ENCODE measurements at places on chromosomes 12 and 14.
A peak's percentile ranks its signal among the peaks of the same experiment; 100 is the strongest.

DNA sequence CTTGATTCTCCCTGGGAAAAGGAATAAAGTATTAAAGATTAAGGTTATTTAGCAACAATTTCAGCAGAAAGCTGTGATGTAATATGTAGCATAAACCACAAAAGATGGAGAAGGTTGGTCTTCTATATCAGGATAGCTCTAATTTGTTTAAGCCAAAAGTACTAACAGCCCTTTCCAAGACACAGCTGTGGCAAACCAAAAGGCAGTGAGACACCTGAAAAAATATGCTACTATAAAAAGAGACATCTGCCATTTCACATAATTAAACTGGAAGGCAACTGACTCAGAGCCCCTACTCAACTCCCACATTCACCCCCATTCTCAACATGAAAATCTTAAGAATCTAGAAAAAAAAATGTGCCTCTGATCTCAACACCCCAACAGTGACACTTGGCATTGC lies 390.2 kb upstream of the PRICKLE1 start:
- no peak for DNase-seq

GRCh38 chr14:75268633-75269550 lies 9.7 kb upstream of the FOS start:
- no peak for DNase-seq

- DNase-seq = no peak
Measured at GRCh38 chr14:73266317-73266716, 29.0 kb downstream of the PAPLN start.

DNA sequence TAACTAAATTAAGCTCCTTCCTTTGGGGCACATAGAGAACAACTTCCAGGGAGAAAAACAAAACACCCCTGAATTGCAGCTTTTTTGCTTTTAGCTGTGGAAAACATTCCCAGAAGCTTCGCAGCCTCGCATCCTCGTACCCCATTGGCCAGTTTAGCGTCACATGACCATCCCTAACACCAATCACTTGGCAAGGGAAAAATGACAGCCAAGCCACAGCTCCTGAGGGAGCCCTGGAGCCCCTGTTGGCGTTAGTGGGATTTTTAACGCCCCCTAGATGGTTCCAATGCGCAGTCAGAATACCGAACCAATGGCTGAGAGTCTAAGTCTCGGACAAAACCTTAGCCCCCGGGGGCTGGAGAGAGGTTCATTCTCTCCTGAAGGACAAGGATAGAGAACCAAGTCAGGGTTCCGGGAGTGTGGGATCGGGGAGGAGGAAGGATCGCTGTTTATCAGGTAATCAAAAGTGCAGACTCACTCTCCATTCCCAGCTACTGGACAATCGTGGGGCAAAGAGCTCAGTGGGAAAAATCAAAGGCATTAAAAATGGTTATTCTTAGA lies 135.6 kb upstream of the HIF1A start:
- DNase-seq = peak; percentile 98

- peak; percentile 62 for DNase-seq
Measured at GRCh38 chr14:103546652-103547454, 15.6 kb downstream of the BAG5 start.

DNA sequence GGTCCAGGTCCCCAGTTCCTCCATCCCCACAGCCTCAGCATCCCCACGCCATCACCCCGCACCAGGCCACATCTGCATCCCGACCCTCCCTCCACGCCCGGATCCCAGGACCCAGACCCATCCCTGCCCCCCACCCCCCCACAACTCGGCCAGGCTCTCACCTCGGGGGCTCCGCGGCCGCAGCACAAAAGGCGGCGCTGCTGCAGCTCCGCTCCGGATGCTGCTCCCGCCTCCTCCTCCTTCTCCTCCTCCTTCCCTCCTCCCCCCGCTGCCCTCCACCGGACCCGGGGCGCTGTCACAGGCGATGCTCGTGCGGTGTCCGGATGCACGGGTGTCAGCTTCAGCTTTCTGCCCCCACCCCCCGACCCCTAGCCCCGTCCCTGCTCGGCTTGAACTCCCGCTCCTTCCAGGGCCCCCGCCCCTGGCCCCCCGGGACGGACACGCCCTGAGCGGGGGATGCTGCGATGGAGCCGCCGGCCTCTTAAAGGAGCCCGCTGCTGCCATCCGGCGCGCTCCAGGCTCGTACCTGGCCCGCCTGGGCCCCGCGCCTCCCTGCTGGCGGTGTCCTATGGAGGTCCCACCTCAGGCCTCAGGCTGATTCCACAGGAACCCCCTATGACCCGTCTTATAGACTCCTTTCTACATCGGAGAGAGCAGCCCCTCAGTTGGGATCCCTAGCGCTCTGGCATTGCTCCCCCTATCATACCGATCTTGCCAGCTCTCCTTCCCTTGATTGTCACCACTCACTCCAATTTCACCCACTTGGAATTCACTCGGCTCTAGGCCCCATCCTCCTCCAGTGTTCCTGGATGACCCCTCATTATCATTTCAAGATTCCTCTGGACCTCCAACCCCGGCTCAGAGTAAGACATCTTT lies at the start of gene MAP3K12:
Gene MAP3K12 (minus strand): TSS at position 193 of the 876 bp plus-strand sequence. CDS start 12,067 bp downstream, outside the sequence.
- peak; percentile 72 for DNase-seq

GRCh38 chr14:97866195-97866594 lies 1069.0 kb downstream of the VRK1 start:
- DNase-seq = no peak

DNA sequence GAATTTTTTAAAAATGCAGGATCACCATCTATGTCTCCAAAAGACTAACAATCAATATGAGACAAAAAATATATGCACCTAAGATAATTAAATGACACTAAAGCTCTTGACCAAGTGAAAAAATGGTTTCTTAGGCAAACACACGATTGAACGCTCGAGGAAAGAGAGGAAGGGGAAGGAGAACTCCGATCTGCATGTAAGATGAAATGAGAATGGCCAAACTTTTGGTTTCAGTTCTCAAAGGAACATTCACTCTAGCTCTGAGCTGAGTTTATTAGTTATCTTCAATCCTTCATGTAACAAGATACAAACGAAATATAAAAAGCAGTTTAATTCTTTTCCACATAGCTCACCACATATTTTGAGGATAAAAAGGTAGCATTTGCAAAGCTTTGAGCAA lies 2.8 kb downstream of the DYRK4 start:
- no peak for DNase-seq

DNA sequence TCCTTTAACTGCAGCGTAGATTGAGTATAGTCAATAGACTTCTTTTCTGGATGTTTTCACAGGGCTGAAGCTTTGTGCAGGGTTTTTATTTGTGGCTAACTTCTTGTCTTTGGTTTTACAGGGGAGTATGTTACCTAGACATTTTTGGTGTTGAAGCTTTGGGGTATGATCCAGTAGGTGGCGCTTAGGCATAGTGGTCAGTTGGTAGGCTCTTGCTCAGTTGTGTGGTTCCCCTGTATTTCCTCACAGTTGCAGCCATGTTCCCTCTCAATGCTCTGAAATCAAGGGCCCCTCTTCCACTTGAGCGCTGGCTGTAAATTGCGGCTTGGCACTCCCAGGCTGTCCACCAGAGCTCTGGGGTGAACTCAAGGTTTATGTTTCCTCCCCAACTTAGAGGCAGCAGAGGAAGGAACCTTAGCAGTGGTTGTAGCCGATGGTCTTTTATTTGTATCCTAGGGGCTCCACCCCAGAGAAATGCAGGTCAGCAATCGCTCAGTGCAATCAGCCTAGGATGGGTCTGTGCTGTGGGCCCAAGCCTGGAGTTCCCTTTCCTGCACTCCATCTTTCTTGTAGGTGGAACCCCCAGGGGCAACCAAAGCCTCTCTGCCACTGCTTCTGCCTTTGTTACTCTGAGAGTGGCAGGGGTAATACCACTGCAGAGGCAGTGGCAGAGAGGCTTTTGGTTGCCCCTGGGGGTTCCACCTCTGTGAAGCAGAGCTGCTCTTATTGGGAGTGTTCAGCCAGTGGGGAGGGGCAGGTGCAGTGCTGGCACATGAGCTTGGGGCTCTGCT lies 55.1 kb downstream of the CMAS start:
- DNase-seq = no peak

DNA sequence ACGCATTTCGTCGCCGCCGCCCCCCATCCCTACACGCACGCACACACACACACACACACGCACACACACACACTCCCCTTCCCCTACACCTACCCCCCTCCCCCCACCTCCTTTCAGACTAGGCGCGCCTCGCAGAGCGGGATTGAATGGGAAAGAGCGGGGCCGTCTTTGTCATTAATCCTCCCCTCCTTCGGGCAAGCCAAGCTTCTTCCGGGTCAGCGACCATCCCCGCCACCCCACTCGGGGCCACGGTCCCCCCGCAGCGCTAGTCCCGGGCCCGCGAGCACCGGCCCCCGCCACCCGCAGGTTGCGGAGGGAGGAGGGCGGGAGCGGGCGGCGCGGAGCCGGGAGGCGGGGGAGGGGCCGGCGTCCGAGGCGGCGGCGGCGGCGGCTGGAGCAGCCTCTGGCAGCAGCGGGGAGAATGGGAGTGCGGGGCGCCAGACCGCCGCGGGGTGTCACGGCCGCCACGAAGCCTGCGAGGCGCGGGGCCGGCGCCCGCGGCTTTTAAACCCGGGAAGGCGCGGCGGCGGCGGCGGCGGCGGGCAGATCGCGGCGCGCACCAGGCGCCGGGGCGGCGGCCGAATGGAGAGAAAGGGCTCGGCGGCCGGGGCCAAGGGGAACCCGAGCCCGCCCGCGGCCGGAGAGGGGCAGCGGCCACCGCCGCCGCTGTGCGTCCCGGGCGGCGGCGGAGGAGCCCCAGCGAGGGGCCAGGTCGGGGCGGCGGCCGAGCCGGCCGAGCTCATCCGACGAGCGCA lies at the start of gene TTC9:
Gene TTC9 (plus strand): TSS at position 369 of the 755 bp plus-strand sequence. CDS start 214 bp downstream, at position 583.
- peak; percentile 52 for DNase-seq

DNA sequence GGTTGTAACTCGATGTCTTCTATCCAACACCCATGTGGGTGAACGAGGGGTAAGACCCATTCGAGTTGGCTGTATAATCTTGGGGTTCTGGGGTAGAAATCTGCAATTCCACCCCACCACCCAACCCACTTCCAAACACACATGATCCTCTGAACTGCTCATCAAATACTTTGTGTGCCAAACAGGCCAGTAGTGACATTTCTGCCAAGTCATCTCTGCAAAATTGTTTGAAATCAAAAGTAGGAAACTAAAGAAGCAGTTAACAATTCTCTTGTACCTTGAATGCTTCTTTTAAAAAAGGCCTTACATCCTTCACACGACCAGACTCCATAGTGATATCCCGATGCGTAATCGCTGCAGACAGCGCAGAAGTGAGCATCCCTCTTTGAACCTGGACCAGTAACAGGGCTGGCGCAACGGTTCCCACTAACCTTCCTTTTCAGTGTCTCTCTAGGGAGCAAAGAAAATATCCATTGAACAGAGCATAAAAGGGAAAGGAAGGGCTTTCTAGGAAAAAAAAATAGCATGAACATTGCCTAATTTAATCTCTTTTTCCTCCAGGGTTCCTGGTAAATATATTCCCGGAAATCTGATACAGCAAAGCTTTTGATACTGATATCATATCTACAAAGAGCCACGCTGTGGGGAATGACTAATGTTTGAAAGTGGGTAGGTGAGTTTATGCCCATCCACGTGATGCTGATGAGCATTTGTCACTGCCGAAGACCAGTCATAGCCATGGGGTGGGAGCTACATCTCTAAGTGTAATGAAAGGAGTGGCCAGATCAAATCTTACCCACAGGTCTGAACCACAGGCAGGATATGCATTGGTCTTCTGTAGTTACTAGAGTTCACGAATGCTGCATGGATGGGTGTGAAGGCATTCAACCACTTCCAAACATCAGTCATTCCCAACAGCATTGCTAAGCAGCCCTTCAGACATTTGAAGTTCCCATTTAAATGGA lies 14.2 kb downstream of the ESR2 start:
- peak; percentile 17 for DNase-seq

DNA sequence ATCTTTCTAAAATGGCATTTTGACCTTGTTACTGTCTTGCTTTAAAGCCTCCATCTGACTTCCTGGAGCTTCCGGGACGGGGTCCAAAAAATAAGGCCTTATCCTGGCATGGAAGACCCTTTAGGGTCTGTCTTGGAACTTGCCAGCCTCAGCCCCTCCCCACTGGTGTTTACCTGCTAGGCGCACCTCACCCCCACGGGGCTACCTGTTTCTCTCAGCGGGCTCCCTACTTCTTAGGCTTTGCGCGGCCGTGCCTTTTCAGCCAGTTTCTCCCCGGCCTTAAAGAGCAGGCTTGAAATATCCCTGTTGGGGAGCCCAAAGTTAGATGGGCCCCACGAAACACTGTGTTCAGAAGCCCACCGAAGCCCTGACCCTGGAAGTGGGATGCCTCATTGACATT lies 5.1 kb downstream of the RTL1 start:
- no peak for DNase-seq

DNA sequence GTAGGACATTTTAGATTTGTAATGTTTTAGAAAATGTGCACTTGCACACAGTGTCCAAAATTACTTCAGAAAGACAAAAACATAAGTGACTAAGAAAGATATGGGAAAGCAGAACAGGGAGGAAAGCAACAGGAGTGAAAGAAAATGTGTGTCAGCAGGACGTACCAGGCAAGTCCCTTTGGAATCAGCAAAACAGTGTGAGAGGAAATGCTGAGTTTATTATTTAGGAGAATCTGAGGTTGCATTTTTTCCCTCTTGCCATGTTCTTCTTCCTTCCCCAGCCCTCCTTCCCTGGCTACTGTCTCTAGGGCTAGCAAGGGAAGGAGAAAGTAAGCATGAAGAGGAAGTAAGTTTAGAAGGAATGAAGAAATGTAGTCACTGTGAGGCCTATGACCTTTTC lies 67.7 kb upstream of the CD163 start:
- DNase-seq = no peak

DNA sequence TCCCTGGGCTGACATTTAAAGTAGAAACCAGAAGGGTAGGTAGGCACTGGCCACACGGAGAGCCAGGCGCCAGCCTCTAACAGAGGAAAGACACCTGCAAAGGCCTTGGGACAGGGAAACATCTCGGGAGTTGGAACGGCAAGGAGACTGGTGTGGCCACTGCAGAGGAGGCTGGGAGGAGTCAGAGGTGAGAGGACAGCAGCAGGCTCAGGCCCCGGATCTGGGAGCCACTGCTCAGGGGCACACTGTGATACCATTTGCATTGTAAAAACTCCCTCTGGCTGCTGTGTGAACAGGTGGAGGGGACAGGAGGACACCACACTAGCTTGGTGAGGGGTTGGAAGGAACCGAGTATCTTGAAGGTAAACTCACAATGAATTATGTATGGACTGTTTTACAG lies 2.7 kb downstream of the ANHX start:
- DNase-seq = no peak

DNA sequence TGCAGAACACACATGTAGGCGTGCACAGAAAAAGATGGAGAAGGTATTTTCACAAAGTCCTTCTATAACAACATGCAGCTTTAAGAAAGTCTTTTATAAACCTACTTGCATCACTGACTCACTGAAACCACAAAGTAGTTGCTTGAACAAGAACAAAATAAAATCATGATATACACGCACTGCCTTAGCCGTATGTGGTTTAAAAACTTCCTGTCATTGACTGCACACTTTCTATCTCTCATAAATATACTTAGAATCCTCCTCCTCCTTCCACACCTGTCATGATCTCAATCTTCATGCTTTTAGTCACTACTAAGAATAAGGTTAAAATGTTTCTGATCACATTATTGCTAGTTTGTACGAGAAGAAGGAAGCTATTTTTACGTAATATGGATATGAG lies 31.8 kb upstream of the RAD51AP1 start:
- no peak for DNase-seq

GRCh38 chr14:51070726-51071125 lies 24.2 kb downstream of the TRIM9 start:
- DNase-seq = no peak

GRCh38 chr12:120283318-120283717 lies 8.4 kb downstream of the RNU4-2 start:
- no peak for DNase-seq
